ENCODE measurements at places on chromosomes 3 and 15.

- DNase-seq: no peak
Measured at GRCh38 chr15:31567861-31568260, 241.2 kb downstream of the KLF13 start.

DNA sequence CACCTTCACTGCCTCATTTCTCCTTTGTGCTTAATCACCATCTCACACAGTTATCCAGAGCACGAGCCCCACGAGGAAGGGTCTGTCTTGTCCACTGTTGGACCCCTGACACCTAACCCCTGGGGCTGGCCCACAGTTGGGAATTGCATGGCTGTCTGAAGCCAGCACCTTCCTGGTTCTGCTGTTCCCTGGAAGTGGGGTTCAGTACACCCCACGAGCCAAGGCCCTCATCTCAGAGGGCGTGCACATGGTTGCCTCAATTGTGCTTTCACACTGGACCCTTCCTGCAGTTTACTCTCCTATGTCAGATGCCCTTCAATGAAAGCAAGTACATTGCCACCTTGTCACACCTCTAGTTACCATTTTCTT lies 30.7 kb downstream of the BTD start:
- no peak for DNase-seq

GRCh38 chr3:187012609-187013051 lies 82.3 kb downstream of the ST6GAL1 start:
- DNase-seq: no peak

DNA sequence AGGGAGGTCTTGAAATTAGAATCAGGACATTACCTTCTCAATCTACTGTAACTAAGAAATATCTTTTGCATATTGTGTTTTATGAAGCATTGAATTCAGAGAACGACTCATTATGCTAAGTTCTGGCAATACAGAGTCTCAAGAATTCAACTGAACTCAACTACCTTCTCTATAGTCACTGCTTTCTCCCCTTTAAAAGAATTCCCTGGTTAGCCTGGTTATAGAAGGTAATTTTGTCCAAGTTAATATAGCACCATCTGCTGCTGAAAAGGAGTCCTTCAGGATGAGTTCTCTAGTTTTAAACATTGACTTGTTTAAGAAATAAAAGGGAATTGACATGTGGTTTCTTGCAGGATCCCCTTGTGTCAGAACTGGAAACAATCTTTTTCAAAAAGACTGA lies 60.2 kb downstream of the IL16 start:
- DNase-seq: no peak

GRCh38 chr3:180704532-180704931 lies 25.2 kb upstream of the CCDC39 start:
- DNase-seq: no peak

- no peak for DNase-seq
Measured at GRCh38 chr3:129633751-129634481, 27.4 kb upstream of the PLXND1 start.

DNA sequence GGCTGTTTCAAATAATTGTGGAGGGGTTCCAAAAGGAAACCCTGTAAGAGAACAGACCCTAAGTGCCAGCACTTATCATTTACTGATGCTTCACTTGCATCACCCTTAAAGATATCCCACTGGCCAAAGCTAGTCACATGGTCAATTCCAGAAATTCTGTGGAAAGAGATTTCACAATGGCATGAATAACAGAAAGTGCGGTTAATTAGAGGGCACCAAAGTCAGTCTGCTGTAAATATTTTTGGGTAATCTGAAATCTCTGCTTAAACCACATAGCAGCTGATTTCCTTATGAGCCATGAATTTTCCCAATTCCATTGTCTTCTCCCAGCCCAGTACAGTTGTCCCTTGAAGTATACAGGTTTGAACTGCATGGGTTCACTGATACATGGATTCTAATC lies 346.1 kb downstream of the SI start:
- no peak for DNase-seq

DNA sequence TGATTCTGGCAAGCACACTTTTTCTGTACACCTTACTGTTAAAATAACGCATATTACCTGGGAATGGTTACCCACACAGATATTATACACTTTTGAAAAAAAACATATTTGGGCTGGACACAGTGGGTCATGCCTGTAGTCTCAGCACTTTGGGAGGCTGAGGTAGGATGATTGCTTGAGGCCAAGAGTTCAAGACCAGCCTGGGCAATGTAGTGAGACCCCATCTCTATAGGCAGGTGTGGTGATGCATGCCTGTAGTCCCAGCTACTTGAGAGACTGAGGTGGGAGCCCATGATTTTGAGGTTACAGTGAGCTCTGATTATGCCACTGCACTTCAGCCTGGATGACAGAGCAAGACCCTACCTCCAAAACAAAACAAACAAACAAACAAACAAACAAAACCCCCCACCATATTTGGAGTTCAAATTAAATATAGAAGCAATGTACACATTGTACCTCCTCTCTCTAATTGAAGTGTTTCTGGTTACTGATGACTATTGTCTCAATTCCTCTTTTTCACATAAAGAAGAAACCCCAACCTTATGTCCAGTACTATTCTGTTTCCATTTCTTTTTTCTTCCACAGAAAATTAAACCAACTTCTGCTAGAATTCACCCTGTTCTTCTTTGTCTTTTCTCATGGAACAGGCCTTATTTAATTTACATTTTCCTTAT lies 152.6 kb upstream of the UMPS start:
- no peak for DNase-seq

- no peak for DNase-seq
Measured at GRCh38 chr15:99114511-99115299, 9.8 kb downstream of the SYNM start.

- no peak for DNase-seq
Measured at GRCh38 chr3:152159328-152159727, 109.4 kb upstream of the MBNL1 start.

DNA sequence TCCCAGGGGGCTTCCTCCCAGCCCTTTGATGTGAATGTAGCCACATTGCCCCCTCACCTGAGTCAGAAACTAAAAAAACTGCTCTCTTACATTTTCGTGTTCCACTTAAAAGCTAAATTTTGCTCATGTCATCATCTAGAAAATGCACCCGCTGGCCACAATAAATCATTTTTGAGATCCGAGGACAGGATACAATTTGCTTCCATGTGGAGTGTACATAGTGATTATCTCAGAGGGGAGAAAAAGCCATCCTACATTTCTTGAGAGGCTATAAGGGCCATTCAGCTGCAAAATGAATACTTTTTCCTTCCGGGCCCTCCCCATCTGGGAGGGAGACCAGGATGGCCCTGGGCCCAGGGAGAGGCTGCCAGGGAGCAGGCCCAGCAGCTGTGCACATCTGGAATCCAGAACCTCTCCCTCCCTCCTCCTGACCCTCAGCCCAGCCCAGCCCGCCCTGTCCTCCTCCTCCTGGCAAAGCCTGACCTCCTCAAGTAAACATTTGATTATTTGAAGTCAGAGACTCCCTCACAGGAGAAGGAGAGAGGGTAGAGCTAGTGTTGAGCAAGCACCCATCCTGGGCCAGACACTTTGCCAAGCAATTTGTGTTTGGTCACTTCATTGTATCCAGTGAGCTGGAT lies 59.1 kb downstream of the CORO2B start:
- DNase-seq: no peak

DNA sequence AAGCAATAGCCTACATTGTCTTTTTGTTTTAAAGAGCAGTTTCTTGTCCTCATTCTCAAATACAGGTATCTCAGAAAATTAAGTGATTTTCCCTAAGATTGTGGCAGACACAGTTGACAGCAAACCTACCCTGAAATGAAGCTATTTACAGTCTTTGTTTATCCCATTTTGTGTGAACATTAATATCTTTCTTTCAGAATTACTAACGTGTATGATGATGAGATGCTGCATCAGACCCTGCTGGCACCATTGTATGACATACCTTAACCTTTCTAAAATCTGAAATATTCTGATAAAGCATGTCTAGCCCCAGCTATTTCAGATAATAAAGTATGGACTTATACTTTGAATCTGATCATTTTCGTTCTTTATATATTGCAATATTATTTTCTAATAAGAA lies 185.9 kb downstream of the RSRC1 start:
- DNase-seq: no peak

DNA sequence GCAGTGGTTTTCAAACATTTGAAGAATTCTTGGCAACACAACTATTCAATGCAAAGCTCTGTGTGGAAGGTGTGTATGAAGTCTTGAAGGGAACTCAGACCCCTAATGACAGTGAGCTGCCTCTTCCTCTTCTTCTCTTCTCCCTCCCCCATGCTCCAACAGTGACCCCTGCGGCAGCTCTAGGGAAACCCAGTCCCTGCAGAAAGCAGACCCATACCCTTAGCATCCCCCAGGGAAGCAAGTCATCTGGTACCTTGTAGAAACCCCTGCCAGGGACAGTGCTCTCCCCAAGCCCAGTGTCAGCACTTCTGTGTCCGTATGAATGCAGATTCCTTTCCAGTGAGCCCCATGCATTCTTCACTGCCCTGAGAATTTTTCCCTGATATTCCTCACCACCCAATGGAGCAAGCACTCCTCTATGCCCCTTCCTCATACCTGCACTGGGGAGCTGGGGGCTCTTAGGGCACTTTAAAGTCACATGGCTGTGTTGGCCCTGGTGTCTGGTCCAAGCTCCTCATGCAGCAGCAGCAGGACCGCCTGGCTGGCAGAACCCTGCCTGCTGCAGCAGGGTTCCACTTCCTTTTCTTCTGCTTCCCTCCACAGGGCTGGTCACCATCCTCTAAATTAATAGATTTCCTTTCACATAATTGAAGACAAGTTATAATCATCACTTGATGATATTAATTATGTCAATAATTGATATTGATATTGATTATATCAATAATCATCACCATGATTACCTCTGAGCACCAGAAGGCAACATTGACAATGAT lies 442.5 kb downstream of the EPHB1 start:
- DNase-seq: no peak

DNA sequence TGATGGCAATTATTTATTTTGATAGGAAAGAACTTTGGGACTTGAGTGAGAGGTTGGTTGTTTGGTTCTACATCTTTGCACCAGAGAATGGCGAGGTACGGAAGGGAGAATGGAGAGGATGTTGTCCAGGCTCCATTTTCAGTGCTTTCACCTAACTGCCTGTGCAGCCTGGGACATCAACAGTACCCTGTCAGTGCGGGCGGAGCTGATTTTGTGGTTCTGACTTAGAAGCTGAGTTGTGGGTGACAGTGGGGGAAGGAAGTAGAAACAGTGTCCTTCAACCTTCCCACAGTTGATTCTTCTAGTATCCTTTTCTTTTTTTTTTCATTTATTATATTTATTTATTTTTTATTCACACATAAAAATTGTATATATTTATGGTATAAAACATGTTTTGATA lies 95.3 kb downstream of the TIGIT start:
- DNase-seq: no peak

GRCh38 chr3:123568875-123569274 lies 16.0 kb downstream of the HACD2 start:
- no peak for DNase-seq

DNA sequence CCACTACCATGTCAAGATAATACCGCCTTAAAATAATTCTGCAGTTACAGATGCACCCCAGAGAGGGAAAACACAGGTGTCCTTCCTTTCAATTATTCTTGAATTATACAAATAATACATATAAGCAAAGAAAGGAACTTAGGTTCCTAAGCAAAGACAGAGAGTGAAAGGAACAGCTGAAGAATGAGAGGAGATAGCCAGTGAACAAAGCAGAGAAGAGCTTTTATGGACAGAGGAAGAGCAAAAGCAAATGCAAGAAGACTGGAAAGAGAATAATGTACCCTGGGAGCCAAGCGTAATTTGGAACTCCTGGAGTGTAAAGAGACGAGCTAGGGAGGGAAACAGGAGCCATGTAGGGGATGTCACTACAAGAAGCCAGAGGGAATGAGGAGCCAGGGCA lies 21.7 kb downstream of the GPR176 start:
- DNase-seq: no peak

- DNase-seq: no peak
Measured at GRCh38 chr15:62067448-62068044, 769 bp downstream of the C2CD4A start.

- DNase-seq: no peak
Measured at GRCh38 chr3:115169808-115170207, 22.7 kb upstream of the ZBTB20 start.

DNA sequence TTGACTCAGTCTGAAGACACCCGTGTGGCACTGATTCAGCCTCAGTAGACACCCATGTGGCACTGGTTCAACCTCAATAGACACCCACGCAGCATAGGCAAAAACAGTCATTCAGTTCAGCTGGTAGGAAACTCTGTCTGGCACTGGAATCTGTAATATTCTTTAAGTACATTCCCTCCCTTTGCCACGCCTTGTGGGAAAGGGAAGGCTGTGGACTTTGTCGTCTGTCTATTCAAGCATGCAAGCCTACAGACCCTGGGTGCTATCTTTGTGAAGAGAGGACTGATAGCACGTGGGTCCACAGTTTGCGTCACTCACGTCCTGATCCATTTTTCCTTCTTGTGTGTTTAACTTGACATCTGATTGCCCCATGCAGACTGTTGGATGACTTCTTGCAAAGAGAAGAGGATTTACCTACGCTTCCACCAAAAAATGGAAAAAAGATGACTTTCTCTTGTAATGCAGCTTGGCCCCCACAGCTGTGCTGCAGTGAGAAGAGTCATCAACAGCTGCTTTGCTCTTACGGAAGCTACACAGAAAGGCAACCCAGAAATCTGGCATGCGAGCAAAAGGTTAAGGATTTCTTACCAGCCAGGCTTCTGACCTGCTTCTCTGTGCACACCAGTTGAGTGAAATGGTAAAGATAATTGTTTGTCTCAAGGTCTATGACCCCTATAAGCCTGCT lies 278.1 kb downstream of the ULK4 start:
- no peak for DNase-seq

GRCh38 chr15:73710321-73710720 lies 26.1 kb downstream of the CD276 start:
- DNase-seq: no peak

DNA sequence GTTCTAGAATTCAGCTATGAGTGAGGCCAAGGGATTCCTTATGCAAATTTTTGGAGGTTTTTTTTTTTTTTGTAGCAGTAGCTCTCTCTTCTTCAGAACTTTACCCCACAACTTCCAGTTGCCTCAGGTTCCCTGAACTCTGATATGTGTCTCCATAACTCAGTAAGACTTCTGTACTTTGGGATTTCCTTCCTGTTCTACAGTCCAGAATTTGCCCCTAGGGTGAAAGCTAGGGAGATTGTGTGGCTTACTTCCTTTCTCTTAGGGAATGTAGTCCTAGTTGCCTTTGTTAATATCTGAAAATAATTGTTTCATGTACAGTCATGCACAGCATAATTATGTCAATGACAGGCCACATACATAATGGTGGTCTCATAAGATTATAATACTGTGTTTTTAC lies 30.8 kb downstream of the LRRC28 start:
- no peak for DNase-seq

DNA sequence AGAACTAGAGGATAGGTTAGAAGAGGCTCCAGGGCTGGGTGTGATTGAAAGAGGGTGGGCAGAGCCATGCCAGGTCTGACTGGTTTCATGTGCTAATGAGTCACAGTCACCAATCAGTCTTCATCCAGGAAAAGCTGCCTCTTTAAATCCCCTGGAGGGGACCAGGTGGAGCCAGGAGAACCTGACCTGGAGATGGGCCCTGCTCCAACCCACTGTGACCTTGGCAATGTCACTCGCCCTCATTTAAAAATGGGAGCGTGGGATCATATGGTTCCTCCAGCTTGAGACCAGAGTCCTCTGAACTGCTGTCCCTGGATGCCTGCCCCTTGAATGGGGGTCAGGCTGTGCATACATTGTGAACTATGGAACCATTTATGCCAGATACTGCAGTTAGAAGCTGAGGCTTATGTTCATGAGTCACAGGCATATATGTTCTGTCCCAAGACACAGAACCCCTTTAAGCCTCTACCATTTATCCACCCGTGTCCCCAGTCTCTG lies 23.0 kb downstream of the HES1 start:
- no peak for DNase-seq

- no peak for DNase-seq
Measured at GRCh38 chr15:38620098-38620497, 55.5 kb upstream of the RASGRP1 start.

Data from spinal cord (tissue), 10 donors.